Heart left ventricle (tissue), 16 donors: ENCODE measurements at places on chromosomes 13 and 19.

DNA sequence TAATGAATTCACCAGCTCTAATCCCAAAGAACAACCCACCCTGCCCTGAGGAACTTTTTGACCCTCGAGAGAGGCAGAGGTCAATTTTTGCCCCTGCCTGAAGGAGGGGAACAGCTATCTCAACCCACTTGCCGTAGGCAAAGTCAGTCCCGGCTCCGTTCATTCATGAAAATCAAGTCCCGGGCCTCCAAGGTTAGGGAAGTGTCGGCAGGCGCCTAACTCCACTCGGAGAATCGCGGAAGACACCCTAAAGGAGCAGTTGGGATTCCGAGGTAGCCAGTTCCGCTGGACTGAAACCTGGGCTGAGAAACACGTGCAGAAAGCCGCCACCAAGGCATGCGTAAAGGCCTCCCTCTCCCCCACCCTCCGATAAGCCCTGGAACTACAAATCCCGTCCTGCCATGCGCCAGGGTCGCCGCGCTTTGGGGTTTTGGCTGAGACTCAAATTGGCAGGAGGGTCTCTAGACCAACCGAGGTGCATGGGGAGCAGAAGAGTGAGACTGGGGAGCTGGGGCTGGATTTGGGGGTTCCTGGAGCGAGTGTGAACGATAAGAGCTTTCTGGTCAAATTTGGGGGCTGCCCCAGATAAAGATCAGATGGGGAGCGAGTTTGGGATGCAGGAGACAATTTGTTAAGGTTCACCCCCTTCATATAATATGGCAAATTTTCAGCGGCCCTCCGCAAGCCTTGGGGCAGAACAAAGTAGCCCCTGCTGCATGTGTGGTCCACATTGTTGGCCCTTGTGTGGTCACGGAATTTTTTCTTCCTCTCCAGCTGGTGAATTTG is at the start of gene TNPO2:
Gene TNPO2 (minus strand): TSS at position 292 of the 786 bp plus-strand sequence. CDS start 2,955 bp downstream, outside the sequence.
- DNase-seq, result peak; percentile 58

- no peak for DNase-seq
Measured at GRCh38 chr13:38667526-38668109, 19.3 kb upstream of the FREM2 start.

GRCh38 chr13:88958821-88959220 is 1287.7 kb downstream of the SLITRK5 start:
- DNase-seq, result no peak

DNA sequence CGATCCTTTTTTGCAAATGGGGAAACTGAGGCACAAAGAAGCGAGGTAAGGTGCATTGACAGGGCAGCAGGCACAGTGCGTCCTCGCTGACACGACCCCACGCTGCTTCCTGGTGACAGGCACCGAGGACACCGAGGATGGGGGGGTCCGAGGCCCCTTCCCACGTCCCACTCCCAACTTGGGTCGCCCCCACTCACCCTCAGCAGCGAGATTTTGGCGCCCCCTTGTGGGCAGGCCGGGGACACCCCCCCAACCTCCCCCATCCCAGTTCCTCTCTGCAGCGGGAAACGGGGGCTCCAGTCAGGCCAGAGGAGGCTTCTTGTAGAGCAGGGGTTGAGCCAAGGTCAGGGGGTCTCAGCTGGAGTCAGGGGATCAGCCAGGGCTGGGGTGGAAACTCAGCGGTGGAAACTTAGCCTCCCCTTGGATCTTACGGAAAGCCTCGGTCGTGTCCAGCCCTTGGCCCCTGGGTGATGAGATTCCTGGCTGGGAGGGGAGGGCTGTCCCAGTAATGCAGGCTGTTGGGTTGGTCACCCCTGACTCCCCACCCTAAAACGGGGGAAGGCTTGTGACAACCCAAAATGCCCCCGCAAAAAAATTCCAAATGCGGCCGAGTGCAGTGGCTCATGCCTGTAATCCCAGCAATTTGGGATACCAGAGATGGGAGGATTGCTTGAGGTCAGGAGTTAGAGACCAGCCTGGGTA is 8.2 kb downstream of the SMIM24 start:
- no peak for DNase-seq
